ENCODE measurements at places on chromosomes 16 and 17. TPM values are rescaled to one million over a fixed set of nuclear protein-coding genes. Genes with fewer than 3 reads are reported as not detected.

Gene CLEC10A
- total RNA-seq = not detected

Gene KRT33A
- not detected for total RNA-seq

Gene LGALS9
- 0.68 TPM for total RNA-seq

Gene CXCL16
- 0.40 TPM for total RNA-seq

Gene KRTAP9-2
- not detected for total RNA-seq

GRCh38 chr17:74219576-74220133 lies 6.3 kb downstream of the TTYH2 start:
- DNase-seq = no peak

GRCh38 chr17:10198509-10199249 lies at the start of gene GAS7:
Gene GAS7, minus strand, starts transcription at chr17:10198606.
- DNase-seq = no peak

DNA sequence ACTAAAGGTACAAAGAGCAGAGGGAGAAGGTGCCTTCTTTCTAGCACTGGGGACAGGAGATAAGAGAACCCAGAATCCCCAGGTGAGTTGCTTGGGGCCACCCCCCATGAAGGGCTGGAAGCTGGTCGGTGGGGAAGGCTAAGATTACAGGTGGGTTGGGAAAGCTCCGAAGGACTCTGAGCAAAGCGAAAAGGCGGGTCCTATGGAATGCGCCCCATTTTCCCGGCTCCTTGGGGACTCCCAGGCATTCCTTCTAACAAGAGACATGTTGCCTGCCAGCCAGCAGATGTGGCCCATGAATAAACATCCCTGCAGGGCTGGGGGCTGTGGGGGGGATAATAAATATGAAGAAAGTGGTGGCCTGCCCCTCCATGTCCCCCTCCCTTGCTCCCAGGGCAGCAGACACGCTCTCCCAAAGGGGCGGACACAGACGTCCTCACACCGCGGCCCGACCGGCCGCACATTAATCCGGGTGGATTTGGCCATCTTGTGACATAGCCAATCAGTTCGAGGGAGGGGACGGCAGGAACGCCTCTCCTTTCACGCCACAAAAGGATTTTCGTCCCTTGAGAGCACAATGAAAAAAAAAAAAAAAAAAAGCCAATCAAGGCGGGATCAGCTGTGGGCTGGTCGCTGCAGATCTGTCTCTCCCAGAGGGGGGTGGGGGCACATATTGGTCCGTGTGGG lies 98.5 kb downstream of the SOX9 start:
- DNase-seq = no peak

DNA sequence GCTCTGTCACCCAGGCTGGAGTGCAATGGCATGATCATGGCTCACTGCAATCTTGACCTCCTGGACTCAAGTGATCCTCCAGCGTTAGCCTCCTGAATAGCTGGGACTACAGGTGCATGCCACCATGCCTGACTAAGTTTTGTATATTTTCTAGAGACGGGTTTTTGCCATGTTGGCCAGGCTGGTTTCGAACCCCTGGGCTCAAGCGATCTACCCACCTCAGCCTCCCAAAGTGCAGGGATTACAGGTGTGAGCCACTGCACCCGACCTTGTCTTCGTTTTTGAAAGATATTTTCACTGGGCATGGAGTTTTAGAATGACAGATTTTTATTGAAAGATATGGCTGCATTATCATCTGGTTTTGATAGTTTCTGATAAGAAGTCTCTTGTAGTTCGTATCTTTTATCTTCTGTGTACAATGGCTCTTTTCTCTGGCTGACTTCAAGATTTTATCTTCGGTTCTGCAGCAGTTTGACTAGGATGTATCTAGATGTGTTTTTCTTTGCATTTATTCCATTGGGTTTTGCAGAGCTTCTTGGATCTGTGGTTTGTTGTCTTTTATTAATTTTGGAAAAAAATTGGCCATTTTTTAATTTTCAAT lies 14.6 kb downstream of the ADGRG5 start:
- DNase-seq = no peak

GRCh38 chr17:8117367-8117979 lies 841 bp downstream of the ALOXE3 start:
- DNase-seq = no peak

DNA sequence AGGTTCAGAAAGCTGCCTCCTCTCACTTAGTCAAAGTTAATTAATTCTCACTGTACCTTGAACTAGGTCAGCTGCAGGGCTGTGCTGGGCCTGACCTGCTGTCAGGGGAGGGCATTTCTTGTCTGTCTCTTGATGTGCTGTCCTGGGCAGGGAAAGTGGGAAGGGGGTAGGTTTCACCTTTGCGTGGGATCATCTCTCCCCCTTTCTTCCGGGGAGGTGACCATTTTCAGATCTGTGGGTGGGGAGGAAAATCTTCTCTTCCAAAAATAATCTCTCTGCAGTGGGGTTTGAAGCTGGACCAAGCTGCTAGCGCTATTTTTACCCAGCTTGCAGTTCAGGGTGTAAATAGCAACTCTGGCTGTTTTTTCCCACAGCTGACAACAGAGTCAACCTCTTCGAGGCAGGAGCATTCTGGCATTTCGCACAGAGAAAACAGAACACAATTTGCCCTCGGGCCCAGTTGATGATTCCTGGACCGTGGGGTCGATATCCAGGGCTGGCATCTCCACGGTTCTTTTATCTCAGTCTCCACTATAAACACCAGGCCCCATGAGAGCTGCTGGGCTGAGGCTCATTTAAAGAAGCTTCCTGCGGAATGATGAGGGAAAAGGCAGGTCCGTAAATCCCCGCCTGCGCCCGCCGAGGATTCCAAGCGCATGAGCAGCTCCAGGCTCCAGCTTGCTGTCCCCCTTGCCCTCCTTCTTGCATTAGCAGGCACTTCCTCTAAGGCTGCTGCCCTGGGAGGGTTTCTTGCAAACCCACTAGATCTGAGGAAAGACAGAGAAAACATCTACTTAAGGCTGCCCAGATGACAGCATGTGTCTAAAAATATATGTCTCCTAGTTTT lies 93.9 kb downstream of the YPEL2 start:
- no peak for DNase-seq

GRCh38 chr17:55911186-55911585 lies 160.3 kb downstream of the PCTP start:
- no peak for DNase-seq

- peak; percentile 45 for DNase-seq
These were observed 13.3 kb upstream of the SBK1 start for GRCh38 chr16:28279006-28279405.

DNA sequence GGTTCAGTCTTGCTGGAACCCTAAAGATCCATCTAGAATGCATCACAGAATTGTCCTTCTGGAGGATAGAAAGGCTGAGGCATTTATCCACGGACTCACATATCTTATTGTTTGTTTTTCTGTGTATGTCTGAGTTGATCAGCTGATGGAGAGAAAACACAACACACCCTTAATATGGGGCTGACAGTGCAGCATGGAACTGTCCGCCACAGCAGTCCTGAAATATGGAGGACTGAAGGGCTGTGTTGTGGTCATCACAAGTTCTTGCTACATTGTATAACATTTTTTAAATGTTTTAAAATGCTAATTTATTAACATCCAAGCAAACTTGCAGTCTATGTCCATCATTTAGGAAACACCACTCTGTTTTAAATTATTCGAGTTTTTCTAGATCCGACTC lies 448.9 kb upstream of the ERCC4 start:
- no peak for DNase-seq

- no peak for DNase-seq
These were observed 251.9 kb downstream of the RBFOX1 start for GRCh38 chr16:7584561-7584960.

GRCh38 chr17:82267575-82268379 lies 5.7 kb downstream of the CSNK1D start:
- DNase-seq = peak; percentile 90

GRCh38 chr16:27318392-27319256 lies 4.8 kb downstream of the IL4R start:
- DNase-seq = no peak

DNA sequence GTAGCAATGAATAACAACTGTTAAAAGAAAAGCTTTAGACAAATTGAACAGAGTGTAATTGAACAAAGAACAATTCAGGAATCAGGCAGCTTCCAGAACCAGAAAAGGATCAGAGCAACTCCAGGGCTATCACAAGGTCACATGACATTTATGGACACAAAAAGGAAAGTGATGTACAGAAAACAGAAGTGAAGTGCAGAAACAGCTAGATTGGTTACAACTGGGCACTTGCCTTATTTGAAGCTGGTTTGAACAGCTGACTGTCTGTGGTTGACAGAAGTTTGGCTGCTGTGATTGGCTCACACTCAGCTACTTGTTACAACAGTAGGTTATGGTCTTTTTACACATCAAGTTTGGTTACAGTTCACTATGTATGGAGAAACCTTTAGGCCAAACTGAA lies 14.8 kb downstream of the EFCAB5 start:
- no peak for DNase-seq

GRCh38 chr16:78684655-78685375 lies 585.4 kb downstream of the WWOX start:
- no peak for DNase-seq

DNA sequence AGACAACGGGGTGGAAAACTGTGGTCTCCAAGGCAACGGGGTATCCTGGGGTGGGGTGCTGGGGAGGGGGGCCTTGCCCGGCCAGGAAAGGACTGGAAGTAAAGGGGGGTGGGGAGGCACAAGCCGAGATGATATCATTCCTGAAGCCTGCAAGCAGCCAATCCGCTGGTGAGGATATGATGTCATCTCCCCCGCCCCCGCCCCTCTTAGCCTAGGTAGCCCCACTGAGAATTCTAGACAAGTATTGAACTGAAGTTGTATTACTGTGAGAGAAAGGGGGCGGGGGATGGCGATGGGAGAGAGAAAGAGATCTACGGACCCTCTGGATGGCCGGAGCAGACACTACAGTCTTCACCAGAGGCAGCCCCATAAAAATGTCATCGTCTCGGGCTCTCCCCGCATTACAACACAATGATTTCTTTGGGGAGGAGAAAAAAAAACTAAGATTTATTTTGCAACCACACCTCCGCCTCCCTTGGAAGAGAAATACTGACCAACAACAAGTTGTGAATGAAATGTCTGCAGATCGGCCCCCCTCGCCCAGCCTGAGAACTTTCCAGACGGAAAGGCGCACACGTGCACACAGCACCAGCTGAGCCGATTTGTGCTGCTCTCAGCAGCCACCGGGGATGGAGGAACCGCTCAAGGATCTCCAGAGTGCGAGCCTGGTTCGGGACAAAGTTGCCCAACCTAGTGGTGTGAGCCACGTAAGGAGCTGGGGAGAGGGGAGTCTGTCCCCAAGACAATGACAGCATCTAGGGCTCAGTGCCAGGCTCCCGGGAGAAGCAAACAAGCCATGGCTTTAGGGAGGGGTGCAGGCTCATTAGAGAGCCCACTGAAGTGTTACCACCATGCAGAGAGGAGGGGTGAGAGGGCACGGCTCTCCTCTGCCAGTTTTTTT lies 222.1 kb downstream of the SOX9 start:
- no peak for DNase-seq

- no peak for DNase-seq
These were observed 92.1 kb upstream of the GSE1 start for GRCh38 chr16:85520853-85521521.

- DNase-seq = no peak
These were observed 9.0 kb upstream of the MYCBPAP start for GRCh38 chr17:50499270-50499669.

GRCh38 chr16:46731691-46732555 lies 16.2 kb downstream of the MYLK3 start:
- peak; percentile 10 for DNase-seq

GRCh38 chr17:40326014-40326831 lies 17.2 kb downstream of the RARA start:
- DNase-seq = no peak

- no peak for DNase-seq
These were observed 60.1 kb upstream of the WSB1 start for GRCh38 chr17:27233776-27234175.
